NCI-H345 (cell line): ENCODE measurements at places on chromosomes 4 and X.

- peak; percentile 37 for DNase-seq
These were observed 1.2 kb downstream of the PROM1 start for GRCh38 chr4:16082426-16083240.

GRCh38 chr4:141635736-141636081 is 674 bp upstream of the IL15 start:
- DNase-seq, result no peak

- DNase-seq, result peak; percentile 28
These were observed 8.9 kb upstream of the RENBP start for GRCh38 chrX:153953342-153953830.

GRCh38 chrX:149629730-149630387 is 1.7 kb downstream of the TMEM185A start:
- no peak for DNase-seq

GRCh38 chr4:168830777-168831512 is 179.1 kb downstream of the CBR4 start:
- no peak for DNase-seq

GRCh38 chr4:56213543-56213942 is 173.7 kb downstream of the AASDH start:
- no peak for DNase-seq

DNA sequence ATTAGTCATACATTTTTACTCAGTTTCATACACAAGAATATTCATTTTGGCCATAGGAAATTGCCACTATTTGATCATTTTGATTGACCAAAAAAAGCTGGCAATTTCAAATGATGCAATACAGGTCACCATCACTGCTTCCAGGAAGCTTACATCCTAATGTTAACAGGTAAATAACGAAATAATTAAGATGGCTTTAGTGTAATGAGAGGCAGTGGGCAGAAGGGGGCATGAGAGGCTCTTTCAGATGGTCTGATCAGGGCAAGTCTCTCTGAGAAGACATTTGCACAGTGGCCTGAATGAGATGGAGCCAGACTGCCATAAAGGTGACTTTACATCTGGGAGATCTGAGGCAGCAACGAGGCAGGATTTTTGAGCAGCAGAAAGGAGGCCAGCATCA is 170.7 kb downstream of the SLIT2 start:
- DNase-seq, result no peak

- DNase-seq, result no peak
These were observed 160.6 kb downstream of the AFF2 start for GRCh38 chrX:148661035-148661434.

GRCh38 chrX:118507766-118508165 is 12.2 kb downstream of the DOCK11 start:
- no peak for DNase-seq

GRCh38 chrX:6384371-6384770 is 150.5 kb downstream of the VCX3A start:
- DNase-seq, result no peak

GRCh38 chr4:38574559-38575333 is 89.3 kb upstream of the KLF3 start:
- DNase-seq, result no peak

DNA sequence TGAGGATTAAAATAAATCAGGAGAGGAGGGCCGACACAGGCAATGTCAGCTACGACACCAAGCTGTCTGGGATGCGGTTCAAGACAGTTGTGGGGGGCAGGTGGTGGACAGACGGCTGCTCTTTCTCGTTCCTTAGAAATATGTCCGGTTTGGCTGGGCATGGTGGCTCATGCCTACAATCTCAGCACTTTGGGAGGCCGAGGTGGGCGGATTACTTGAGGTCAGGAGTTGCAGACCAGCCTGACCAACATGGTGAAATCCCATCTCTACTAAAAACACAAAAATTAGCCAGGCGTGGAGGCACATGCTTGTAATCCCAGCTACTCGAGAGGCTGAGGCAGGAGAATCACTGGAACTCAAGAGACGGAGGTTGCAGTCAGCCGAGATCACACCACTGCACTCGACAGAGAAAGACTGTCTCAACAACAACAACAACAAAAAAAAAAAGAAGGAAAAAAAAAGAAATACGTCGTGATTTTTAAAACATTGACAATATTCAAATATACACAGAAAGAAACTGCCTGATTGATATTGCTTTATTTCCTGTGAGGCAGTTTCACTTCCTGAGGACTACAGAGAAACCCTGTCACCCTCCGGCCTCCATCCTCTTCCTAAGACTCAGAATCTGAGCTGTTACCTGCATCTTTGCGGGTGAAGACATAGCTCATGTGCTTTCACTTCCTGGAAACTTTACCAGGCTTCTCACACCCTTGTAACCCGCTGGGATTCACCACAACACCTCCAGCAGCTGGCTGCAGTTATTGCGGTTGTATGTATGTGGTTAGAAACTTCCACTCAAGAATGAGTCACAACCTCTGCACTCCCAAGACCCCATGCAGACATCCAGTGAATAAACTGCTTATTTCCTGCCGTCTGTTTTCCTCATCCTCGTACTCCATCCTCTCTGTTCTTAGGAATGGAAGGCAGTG is 63.8 kb upstream of the STS start:
- DNase-seq, result no peak

GRCh38 chr4:25536564-25537320 is 118.9 kb upstream of the SLC34A2 start:
- no peak for DNase-seq

- DNase-seq, result no peak
These were observed 331.0 kb upstream of the EMCN start for GRCh38 chr4:100848841-100849240.

DNA sequence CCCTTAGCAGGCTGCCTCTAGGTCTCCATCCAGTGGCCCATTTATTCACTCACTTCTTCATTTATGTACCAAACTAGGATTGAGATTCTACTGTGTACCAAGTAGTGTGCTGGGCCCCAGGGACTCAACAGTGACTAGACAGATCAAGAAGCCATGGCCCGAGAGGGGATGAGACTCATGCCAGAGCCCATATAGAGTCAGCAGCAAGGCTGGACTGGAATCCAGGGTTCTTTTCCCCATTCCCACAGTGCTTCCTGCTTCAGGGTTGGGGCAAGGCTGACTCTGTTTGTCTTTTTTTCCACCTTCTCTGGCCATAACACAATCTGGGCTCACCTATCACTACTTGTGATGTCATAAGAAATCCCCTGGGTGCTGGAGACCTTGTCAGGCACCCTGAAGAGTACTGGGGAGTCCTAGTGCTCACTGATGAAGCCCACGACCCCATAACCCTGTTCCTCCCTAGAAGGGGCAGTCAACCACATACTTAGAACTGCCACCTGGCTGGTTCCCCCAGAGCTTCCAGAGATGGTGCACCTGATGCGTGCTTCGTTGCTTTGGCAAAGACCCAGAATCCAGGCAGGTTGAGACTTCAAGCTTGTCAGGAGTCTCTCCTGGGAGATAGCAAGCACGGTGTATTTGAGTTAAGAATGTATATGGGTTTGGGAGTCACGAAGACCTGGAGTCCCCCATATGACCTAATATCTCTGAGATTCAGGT is 6.2 kb downstream of the RTL5 start:
- DNase-seq, result no peak

- no peak for DNase-seq
These were observed 82.8 kb downstream of the PPP3CA start for GRCh38 chr4:101264512-101264911.

- no peak for DNase-seq
These were observed 21.3 kb upstream of the FTHL17 start for GRCh38 chrX:31092970-31093638.

GRCh38 chrX:120014354-120015130 is 62.9 kb downstream of the RHOXF2B start:
- no peak for DNase-seq

DNA sequence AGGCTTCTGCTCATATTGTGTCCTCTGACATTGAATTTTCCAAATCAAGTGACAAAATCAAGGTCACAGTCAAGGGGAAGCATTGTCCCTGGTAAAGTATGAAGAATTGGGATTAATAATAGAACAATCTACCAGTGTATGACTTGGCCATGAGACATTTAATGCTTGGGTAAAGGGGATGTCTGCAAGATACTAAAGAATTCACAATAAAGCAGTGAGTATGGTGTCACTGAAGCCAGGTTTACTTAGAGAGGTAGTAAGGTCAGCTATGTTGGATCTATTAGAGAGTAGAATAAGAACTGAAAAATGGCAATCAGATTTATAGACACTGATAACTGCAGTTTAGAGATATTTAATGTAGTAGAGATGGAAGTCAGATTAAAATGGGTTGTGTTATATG is 349.2 kb downstream of the BMPR1B start:
- DNase-seq, result no peak

DNA sequence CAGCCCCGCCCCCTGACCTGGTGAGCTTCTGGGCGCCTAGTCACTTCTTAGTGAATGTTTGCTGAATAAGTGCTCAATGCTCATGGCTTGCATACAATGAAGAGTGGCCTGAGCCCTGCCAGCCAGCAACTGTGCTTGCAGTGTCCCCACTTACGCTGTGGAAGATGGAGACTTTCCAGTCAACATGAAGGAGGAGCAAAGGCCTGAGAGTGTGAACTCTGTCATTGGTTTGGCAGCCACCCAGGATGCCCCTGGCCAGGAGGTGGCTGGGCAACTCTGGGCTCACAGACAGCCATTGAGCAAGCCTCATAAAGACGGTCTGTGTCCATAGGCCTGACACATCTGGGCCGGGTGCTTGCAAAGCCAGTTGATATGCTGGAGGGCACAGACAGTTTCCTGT is 72.1 kb upstream of the MAMLD1 start:
- DNase-seq, result no peak

DNA sequence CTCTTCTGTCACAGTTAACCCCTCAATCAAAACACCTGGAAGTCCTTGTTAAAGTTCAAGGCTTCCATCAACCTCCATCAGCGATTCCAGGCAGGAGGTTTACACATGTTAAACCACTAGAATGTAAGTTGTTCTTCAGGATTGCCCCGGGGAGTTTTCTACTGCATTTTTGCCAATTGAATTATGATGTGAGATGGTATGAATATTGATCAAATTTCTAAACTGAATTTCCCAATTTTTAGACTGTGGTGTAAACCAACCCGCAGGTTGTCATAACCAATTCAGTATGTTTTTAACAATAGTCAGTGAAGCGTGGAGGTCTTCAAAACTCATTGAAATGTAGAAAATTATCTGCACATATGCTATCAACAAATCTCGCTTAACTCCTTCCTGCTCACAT is 21.2 kb upstream of the TENM3 start:
- DNase-seq, result no peak

DNA sequence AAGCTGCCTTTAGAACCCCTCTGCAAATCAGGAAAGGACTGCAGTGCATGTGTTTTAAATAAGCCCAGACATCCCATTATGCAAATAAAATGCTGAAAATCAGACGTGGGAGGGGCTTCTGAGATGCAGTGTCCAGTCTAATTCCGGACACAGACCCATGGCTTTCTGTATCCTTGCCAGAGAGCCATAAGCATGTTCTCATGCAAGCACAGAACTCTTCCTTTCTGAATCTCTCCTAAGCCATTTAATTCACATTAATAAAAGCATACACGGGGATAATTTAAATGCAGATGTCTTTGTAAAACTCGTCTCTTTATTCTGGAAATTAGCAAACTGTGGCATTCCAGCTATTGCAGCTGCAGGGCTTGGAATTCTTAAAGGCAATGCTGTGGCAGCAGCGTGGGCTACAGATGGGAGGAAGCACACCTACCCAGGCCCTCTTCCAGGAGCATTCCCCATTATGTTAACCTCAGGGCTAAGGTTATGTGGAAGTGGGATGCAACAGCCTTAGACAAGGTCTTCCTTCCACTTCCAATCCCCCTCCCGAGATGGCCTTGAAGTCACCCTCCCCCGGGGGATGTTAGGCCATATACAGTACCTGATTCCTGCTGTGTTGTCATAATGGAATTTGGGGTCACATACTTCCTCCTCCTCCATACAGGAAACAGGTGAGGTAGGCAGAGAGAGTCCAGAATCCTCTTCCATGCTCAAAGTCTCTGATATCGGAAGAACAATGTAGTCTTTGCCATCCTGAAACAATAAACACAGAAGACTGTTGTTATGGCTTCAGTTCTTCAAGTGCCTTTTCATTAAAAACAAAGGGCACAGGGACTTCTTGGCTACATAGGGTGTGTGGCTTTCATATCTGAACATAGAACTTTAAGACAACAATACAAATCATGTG is 38.1 kb downstream of the KDR start:
- DNase-seq, result no peak

- DNase-seq, result no peak
These were observed 71.8 kb upstream of the NR3C2 start for GRCh38 chr4:148514041-148514440.

DNA sequence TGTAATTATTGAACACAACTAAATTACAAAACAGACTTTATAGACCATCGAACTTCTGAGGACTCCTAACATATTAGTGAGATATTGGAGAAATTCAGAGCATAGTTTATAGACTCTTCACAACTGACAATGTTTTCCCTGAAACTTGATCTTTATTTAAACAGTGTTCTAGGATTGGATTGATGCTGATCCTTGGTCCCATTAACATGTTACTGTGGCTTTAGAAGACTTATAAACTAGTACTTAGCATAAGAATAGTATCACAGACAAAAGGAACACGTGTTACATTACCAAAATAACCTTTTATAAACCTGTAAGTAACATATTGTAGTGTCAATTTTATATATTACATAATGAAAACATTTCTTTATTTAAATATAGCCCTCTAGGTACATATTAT is 689.6 kb downstream of the CCSER1 start:
- DNase-seq, result no peak

GRCh38 chr4:189090174-189090814 is 850.4 kb upstream of the FRG1 start:
- no peak for DNase-seq

- no peak for DNase-seq
These were observed 15.4 kb upstream of the CDKL5 start for GRCh38 chrX:18410038-18410437.

GRCh38 chrX:151687635-151688034 is 7.6 kb upstream of the PRRG3 start:
- no peak for DNase-seq

- DNase-seq, result no peak
These were observed 1.8 kb downstream of the WAS start for GRCh38 chrX:48685416-48685815.

GRCh38 chrX:71378732-71379131 is 12.6 kb downstream of the TAF1 start:
- DNase-seq, result no peak

GRCh38 chr4:146514651-146515357 is 6.9 kb downstream of the SLC10A7 start:
- no peak for DNase-seq

DNA sequence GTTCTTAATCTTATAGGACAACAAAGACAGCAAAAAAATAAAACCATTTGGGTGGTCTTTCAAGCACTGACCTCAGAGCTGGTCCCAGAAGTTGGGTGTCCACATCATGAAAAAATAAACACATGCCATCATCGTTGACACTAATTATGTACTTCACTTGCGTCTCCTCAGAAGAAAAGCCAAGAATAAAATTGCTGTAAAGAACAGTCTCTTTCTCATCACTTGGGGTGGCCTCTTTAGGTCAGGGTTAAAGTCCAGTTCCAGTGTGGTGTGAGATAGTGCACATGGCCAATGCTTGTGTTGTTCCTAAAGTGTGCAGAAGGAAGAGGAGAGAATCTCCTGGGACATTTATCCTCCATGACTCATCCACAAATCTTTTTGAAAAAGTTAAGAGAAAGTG is 49.5 kb upstream of the IBSP start:
- no peak for DNase-seq

GRCh38 chr4:98565681-98566301 is 92.6 kb downstream of the TSPAN5 start:
- DNase-seq, result peak; percentile 9
